Activated T-cell treated with anti-CD3 and anti-CD28 coated beads, Interleukin-2, amount 50 U/mL, for 1 hour (primary cell): ENCODE measurements at places on chromosomes 5 and 9.

DNA sequence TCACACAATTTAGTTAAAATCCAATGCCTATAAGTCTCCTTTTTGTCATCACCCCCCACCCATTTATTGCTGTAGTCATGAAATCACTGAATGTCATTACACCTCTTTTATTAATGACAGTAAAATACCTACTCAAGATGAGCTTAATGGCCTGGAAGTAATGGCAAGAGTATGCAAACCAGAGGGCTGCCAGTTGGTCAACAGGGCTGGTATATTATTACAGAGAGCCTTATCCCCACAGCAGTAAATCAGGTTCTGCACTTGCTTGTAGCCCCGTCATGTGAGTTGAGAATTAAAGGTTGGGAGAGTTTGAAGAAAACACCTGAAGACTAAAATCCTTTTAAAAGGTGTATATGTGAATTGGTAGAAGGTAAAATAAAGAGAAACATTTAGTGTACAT is 372.4 kb downstream of the MAT2B start:
- no peak for DNase-seq

DNA sequence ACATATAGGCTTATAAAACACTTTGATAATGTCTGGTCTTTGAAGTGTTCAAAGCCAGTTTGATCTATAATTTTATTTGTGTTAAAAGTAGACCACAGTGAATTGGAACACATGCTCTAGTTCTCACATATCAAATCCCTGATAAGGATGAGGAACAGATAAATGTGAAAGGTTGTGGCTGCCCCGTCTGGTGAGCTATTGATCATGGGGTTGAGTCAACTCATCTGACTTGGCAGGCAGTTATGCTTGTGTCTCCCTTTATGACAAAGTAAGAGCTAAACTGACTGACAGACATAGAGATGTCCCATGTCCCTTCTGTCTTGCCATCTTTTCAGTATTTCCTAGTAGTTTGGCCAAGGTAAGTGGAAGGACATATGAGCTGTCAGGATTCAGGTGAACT is 2.9 kb upstream of the ERMP1 start:
- DNase-seq: no peak

DNA sequence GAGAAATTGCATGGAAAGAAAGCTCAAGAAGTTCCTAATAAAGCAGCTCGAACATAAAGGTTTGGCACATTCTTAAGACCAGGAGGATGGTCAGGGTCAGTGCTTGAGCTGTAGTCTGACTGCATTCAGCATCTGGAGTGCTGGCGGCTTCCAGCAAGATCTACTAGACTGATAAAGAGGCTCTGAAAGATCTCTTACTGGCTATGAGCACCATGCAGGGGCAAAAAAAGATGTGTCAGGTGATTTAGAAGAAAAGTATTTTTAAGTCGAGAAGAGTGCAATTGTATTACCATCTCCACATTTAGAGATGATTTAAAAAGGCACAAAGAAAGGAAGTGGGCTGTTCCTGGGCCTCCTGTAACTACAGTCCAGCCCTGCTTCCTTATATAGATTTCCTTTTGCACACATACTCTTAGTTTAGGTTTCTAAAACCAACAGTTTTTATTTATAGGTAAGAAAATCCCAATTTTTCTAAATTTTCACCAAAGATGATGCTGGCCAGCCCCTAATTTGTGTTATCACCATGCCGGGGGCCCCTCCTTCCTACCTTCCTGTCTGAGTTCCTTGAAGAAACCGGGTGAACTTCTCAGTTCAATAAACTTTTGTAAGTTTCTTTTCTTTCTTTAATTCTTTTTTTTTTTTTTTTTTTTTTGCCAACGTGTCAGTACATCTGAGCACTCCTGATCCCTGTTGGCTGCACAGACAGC is 65.9 kb upstream of the PLPP1 start:
- DNase-seq: no peak

DNA sequence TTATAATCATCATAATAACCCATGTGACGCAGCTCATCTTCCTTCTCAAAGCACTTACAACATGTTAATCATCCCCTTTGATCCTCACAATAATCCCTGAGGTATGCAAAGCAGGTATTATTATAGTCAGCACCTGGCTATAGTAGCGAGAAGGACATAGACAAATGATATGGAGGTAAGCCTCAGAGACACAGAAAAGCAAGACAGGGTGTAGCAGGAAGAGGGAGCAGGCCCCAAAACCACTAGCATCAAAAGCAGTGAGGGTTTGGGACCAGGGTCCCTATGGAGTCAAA is 139.2 kb upstream of the SLC30A5 start:
- no peak for DNase-seq

DNA sequence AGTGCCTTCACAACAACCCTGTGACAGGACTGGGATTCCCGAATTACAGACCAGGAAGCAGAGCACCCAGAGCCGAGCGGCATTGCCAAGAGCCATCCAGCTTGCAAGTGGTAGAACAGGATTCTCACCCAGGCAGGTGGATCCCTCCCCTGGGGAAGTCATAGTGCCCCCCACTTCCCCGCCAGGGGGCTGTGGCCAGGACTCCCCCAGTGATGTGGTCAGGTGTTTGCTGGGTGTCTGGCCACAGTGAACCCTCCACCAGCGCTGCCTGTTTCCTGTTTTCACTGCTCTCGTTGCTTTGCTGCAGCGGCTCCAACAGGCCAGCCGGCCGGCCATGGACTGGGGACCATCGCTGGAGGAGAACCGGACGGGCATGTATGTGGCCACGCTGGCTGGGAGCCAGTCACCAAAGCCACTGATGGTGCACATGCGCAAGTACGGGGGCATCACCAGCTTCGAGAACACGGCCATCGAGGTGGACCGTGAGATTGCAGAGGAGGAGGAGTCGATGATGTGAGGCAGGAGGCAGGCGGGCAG is 19.3 kb downstream of the SLC6A7 start:
- DNase-seq: peak; percentile 31

DNA sequence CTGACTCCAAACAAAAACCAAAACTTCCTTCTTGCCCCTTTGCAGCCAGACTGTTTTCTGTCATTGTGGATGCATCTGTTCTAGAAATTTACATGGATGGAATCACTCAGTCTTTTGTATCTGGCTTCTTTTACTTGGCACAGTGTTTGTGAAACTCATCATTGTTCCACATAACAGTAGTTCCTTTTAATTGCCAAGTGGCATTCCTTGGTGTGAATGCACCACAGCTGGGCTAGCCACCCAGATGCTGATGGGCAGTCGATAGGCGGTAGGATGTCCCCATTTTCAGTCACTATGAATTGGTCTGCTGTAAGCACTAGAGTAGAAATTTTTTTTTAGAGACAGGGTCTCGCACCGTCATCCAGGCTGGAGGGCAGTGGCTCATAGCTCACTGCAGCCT is 6.3 kb upstream of the CLPTM1L start:
- no peak for DNase-seq

- DNase-seq: no peak
These were observed 129.7 kb upstream of the PCA3 start for GRCh38 chr9:76634356-76635054.

- no peak for DNase-seq
These were observed 414.3 kb upstream of the PAPPA start for GRCh38 chr9:115739096-115739875.

DNA sequence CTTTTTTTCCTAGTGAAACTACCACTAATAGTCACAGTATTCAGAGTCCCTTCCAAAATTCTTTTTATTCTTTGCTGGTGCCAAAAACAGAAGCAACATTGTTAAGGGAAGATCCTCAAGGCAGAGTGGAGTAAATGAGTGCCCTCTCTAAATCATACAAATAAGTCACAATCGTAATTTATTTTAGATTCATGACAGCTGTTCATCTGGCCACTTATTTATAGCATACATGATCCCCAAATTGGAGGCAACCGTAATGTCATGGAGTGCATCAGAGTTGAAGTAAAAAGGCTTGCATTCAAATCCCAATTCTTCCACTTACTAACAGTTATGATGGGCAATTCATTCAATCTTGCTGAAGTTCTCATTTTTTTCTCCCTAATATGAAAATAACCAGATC is 33.4 kb downstream of the POLK start:
- DNase-seq: no peak

GRCh38 chr5:96651948-96652753 is 10.0 kb upstream of the CAST start:
- no peak for DNase-seq

- DNase-seq: no peak
These were observed 214.9 kb downstream of the MCTP1 start for GRCh38 chr5:95069948-95070347.

- DNase-seq: no peak
These were observed 14.0 kb upstream of the GLRX start for GRCh38 chr5:95836544-95836943.

DNA sequence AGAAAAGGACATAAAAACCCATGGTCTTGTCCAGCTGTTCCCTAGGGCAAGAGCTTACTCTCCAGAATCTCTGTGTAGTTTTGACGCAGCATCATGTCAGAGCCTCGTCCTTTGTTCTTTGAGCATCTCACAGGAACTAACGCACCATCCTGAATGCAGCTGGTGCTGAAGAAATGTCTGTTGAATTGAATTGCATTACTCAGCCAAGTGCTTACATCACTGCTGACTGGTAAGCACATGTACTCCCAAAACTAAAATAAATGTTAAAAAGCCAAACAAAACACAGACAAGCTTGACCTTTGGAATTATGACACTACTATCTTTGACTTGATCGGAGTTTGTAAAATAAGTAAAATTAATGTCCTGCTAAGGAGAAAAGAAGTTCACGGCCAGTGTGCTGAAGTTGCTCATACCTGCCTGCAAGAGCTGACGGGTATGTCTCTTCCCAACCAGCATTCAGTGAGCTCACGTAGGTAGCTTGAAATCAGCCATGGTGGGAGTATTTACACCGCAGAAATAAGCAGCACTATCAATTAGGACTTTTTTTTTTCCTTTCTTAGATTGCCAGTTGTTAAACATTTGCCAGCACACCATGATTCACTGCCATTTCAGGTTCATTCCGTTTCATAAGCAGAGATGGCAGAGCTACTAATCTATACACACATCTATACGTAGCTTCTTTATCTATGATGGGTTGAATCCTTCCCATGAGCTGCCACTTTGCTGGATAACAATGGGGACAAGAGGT is 310.6 kb upstream of the MSX2 start:
- no peak for DNase-seq

DNA sequence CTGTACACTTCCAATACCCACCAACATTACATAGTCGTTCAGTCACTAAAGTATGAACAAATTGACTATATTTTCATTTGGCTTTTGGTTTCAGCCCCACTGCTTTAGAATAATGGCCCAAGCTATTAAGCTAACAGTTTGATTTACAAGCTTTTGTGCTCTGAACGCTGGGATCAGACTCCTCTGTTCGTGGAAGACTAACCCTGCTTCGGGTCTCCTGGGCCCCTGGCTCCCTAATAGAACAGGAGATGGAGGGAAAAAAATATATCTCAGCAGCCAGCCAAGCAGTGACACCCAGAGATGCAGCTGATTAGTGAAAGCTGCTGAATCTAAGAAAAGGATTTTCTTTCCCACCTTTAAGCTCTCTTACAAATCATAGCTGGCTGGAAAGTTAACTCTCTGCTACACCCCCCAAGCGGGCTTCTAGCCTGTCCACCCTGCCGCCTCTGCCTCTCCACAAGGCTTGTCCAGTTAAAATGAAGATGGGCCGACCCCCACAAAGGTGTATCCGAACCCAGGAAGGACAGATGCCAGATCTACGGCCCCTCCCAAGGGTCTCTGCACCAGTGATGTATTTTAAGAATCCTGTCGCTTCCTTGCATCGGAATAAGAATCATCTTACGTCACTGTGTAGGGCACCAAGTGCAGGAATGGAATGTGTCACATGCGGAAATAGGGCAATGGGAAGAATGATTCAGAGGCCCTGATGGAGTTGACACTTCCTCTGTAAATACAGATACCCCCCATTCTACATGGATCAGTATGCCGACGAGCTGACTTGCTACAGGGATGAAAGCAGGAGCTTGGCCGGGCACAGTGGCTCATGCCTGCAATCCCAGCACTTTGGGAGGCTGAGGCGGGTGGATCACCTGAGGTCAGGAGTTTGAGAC is 33.4 kb upstream of the BARHL1 start:
- no peak for DNase-seq

- peak; percentile 82 for DNase-seq
These were observed 125.1 kb downstream of the C9orf50 start for GRCh38 chr9:129495620-129496472.

GRCh38 chr5:172807766-172808311 is 26.2 kb upstream of the ERGIC1 start:
- DNase-seq: no peak

GRCh38 chr9:21513431-21513830 is 31.3 kb upstream of the IFNE start:
- DNase-seq: no peak

DNA sequence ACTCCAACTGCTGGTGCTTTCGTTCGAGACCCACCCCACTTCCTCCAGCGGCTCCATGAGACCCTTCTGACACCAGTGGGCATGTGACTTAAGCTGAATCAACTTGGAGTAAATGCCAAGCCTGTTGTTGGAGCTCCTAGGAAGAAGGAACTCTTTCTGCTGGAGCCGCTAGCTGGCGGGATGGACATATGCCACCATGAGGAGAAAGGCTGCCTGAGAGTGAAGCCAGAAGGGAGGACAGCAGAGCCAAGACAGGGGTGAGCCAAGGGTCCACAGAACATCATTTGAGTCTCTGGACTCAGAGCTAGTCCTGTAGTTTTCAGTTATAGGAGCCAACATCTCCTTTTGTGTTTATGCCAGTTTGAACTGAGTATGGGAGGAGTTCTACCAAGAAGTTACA is 35.9 kb downstream of the ANXA6 start:
- DNase-seq: no peak

GRCh38 chr5:118052503-118052902 is 935.8 kb downstream of the DTWD2 start:
- DNase-seq: no peak

- DNase-seq: no peak
These were observed 351.7 kb downstream of the DIRAS2 start for GRCh38 chr9:90290716-90291485.

DNA sequence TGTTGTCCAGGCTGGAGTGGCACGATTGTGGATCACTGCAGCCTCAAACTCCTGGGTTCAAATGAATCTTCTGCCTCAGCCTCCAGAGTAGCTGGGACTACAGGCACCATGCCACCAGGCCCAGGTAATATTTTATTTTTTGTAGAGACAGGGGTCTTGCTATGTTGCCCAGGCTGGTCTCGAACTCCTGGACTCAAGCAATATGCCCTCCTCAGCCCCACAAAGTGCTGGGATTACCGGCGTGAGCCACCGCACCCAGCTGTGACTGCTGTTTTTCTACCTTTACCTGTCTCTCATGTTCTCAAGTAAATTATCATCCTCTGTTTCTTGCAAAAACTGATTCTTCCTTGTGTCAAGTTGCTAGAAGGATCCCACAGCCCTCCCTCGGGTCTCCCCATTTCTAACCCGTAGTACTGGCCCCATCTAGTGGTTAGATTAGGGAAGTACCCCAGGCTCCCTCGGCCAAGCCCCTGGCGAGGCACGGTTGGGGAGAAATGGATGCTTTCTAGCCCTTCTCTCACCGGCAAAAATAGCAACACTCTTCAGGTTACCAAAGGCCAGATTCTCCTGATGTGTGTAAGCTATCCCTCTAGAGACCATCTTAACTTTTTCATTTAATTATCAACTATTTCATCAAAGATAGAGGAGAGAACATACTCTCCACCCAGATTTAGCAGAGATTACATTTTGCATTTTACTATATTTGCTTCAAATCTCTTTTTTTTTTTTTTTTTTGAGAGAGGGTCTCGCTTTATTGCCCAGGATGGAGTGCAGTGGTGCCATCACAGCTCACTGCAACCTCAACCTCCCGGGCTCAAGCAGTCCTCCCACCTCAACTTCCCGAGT is 19.2 kb upstream of the TOR1B start:
- DNase-seq: peak; percentile 70
